ENCODE measurements at places on chromosomes 7 and 10. TPM values are rescaled to one million over a fixed set of nuclear protein-coding genes. Genes with fewer than 3 reads are reported as not detected.

PPIF gene
- 66.3 TPM for total RNA-seq

DNA sequence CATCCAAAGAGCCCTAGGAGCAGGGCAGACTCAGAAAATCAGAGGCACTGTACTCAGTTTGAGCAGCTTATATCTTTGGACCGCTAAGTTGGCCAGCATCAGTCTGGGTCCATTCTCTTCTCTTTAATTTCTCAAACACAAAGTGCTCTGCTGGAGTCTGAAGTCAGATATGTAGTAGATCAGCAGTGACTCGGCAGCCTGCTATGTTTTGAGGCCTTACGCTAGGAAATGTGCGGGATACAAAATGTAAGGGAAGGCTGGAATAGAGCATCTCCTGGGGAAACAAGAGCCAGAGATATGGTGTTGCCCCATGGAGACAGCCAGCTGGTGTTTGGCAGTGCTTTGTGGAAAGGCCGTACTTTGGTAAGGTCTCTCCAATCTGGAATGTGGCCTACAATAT, 60.6 kb upstream of the VKORC1L1 start:
- DNase-seq, result no peak

ZNF777 gene
- total RNA-seq, result 18.2 TPM

GRCh38 chr7:30396389-30396788, 82.2 kb downstream of the NOD1 start:
- no peak for DNase-seq

UBN2 gene
- total RNA-seq, result 21.2 TPM

- no peak for DNase-seq
Observed at GRCh38 chr7:20030915-20031362, 186.2 kb downstream of the MACC1 start.

ZP3 gene
- total RNA-seq, result 12.9 TPM

TM9SF3 gene
- total RNA-seq, result 117 TPM

COBL gene
- not detected for total RNA-seq

DNA sequence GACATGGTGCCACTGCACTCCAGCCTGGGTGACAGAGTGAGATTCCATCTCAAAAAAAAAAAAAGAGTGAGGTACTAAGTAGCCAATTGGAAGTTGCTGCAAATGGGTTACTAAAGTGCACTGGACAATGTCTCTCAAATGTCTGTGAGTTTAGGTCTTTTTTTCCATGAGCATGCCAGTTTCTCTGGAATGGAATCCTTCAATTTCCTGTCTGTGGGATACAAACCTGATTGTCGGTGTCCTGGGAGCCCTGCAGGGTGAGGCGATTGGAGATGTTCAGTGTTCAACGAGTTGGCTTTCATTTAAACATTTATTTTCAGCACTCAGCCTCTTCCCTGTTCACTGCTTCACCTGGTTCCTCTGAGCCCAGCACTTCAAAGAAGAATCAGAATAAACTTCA, 5.3 kb upstream of the CALD1 start:
- DNase-seq, result no peak

- no peak for DNase-seq
Observed at GRCh38 chr7:51611937-51612336, 295.3 kb upstream of the COBL start.

UCN3 gene
- not detected for total RNA-seq

COL1A2 gene
- total RNA-seq, result not detected

GRCh38 chr10:20993389-20993788, 96.3 kb upstream of the NEBL start:
- DNase-seq, result no peak

GRCh38 chr10:102795453-102796406, 41.5 kb downstream of the CYP17A1 start:
- DNase-seq, result no peak

- no peak for DNase-seq
Observed at GRCh38 chr7:137931823-137932222, 70.1 kb downstream of the CREB3L2 start.

- peak; percentile 77 for DNase-seq
Observed at GRCh38 chr10:78974617-78975317, 94.0 kb upstream of the ZMIZ1 start.

DNA sequence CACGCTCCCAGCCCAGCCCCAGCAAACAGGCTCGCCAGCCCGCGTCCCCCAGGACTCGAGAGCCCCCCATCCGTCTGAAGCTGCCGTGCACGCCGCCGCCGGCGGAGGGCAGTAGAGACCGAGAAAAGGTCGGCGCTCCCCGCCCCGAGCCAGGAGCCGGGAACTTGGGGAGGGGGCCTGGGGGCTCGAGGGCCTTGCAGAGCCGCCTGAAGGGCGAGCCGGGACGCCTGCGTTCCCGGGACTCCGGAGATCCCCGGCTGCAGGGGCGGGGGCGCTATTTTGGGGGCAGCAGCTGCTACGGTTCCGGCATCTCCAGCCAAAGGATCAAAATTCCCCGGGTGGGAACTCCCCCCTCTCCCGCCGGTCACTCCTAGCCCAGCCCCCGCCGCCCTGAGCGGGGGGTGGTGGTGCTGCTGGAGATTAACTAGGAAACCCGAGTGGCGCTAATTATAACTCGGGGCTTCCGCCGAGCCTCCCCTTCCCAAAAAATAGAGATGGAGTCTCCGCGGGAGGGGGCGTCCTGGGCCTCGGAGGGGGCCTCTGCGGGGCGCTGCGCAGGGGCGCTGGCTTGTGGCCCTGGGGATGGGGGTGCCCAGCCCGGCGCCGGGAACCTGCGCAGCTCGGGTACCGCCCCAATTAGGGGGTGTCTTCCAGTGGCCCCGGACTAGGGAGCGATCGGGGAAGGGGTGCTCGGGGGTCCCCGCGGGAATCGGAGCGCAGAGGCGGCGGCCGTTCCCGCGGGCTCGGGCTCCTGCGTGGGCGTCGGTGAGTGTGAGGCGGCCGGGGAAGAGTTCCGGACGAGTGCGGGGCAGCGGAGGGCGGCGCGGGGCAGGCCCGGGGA, 608 bp downstream of the ACHE start:
- peak; percentile 53 for DNase-seq

DNA sequence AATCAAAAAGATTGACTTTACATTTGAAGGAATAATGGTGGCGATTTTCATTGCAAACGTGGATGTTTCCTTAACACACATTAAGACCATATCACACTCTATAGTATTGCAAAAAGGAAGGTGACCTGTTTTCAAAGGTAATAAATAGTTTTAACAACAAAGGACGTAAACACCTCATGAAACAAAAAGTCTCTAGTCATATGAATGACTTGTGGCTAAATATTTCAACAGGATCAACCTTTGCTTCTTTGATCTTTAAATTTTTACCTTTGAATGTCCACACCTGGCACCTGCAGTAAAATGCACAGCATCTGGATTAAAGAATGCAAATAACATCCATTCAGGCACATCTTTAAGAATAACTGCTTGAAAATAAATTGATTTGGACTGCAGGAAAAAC, 30.0 kb upstream of the FERD3L start:
- DNase-seq, result no peak

MYO1G gene
- 371 TPM for total RNA-seq

GRCh38 chr7:105322655-105323277, 66.0 kb downstream of the SRPK2 start:
- DNase-seq, result no peak

PRSS2 gene
- total RNA-seq, result not detected

UNCX gene
- not detected for total RNA-seq

PKD2L1 gene
- total RNA-seq, result not detected

Measured in natural killer cell (primary cell).